ENCODE measurements at places on chromosomes 12 and 14. TPM values are rescaled to one million over a fixed set of nuclear protein-coding genes. Genes with fewer than 3 reads are reported as not detected.

ADAM21 gene
- total RNA-seq: not detected

SLC17A8 gene
- total RNA-seq: not detected

CHST11 gene
- not detected for total RNA-seq

DNAJC22 gene
- not detected for total RNA-seq

C12orf54 gene
- total RNA-seq: not detected

PALS1 gene
- 3.8 TPM for total RNA-seq

MAP1LC3B2 gene
- 0.71 TPM for total RNA-seq

ADGRD1 gene
- not detected for total RNA-seq

TAS2R46 gene
- 0.83 TPM for total RNA-seq

DUSP16 gene
- 0.25 TPM for total RNA-seq

TBC1D30 gene
- 15.5 TPM for total RNA-seq

AQP5 gene
- total RNA-seq: 4.5 TPM

KLRD1 gene
- not detected for total RNA-seq

TMEM132C gene
- not detected for total RNA-seq

TAS2R9 gene
- total RNA-seq: 0.19 TPM

VDR gene
- total RNA-seq: not detected
